Activated T-helper 1 cell treated with anti-CD3 and anti-CD28 coated beads, Interleukin-2, amount 50 U/mL, for 16 hours (primary cell): ENCODE measurements at places on chromosomes 2 and 18.

DNA sequence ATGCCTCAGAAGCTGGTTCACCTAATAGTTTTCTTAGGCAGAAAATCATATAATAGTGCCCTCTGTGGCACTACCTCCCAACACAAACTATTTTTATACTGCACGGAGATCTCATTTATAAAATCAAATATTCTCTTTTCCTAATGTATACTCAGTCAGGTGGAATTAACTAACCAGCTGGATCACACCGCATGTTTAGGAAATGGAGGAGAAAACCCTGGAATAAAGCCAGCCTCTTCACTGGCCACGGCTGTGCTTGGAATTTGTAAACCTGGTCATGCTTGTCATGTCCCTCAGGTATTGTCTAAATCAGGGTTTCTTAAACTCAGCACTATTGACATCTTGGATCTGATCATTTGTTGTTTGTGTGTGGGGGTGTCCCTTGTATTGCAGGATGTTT is 85.6 kb downstream of the DOCK10 start:
- no peak for DNase-seq

DNA sequence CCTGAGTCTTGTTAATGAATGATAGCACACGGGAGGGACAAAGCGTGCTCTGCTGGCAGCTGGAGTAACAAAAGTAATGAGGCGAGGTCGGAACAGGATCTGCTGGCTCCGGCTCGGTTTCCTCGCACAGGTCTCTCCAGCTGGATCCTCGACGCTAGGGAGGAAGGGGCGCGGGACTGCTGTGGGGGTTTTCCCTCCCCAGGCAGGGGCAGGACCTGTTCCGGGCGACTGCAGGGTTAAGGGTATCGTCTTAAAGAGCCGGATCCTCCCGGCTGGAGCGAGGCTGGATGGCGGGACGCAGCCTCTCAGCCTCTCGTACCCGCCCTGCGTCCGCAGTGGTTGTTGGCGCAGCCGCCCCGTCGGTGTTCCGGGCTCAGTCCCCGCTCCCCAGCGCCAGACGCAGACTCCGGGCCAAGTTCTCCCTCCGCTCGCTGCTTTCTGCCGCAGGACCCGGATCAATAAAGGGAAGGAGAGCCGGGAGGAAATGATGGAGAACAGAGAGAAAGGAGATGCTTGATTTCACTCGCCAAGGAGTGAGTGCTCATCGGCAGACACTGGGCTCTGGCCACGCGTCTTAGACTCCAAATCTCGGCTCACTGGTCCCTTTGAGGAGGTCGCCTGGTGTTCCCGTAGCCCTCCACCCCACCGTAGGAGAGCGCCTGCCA is 1.1 kb upstream of the LIPG start:
- DNase-seq = no peak

DNA sequence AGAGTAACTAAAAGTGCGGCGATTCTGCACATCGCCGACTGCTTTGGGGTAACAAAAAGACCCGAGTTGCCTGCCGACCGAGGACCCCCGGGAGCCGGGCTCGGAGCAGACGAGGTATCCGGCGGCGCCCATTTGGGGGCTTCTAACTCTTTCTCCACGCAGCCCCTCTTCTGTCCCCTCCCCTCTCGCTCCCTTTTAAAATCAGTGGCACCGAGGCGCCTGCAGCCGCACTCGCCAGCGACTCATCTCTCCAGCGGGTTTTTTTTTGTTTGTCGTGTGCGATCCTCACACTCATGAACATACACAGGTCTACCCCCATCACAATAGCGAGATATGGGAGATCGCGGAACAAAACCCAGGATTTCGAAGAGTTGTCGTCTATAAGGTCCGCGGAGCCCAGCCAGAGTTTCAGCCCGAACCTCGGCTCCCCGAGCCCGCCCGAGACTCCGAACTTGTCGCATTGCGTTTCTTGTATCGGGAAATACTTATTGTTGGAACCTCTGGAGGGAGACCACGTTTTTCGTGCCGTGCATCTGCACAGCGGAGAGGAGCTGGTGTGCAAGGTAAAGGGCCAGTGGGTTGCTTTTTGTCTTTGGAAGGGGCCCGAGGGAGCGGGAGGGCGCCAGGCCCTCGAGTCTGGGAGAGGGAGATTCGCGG is 1.4 kb downstream of the TRIB2 start:
- peak; percentile 25 for DNase-seq

- no peak for DNase-seq
These were observed 596.5 kb downstream of the BCL11A start for GRCh38 chr2:59956981-59957380.

DNA sequence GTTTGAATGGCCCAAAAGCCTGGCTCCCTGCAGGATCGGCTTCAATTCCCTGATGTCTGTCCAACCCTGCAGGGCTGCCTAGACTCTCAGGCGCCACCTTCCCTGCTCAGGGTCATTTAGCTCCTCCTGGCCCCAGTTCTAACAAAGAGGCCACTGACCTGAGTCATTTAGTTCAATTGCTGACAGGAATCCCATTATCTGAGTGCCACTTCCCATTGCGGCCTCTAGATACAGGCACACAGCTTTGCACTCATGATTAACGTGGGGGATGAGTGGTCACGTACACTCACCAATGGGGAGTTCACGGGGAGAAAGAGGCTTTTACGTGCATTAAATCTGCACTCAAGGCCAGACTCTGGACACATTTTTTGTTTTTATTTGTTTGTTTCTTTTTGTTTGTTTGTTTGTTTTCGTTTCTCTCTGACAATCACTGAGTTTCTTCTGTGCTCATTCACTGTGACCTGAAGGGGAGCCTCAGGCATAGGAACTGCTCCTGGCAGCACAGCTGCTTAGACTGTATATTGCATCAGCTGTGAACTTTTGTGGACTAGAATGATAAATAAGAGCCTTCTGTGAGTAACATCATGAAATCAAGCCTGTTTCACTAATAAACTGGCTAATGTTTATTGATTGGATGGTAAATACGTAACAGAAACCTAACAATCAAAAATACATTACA is 118.9 kb upstream of the CTNNA2 start:
- no peak for DNase-seq

DNA sequence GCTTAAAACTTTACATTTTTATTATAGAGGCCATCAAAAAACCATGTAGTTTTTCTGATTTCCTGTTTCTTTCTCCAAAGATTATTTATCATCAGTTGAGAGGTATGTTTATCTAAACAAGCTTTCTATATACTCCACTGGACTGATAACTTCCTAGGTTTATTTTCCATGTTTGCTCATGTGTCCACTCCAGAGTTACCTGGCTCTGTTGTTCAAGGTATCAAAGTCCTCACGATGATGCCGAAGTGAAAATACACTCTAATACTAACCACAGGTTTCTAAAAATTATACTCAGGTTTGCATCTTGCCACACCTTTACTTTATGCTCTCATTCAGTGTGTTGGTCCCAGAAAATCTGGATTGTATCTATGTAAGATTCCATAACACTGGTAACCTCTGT is 287.9 kb upstream of the GULP1 start:
- no peak for DNase-seq

DNA sequence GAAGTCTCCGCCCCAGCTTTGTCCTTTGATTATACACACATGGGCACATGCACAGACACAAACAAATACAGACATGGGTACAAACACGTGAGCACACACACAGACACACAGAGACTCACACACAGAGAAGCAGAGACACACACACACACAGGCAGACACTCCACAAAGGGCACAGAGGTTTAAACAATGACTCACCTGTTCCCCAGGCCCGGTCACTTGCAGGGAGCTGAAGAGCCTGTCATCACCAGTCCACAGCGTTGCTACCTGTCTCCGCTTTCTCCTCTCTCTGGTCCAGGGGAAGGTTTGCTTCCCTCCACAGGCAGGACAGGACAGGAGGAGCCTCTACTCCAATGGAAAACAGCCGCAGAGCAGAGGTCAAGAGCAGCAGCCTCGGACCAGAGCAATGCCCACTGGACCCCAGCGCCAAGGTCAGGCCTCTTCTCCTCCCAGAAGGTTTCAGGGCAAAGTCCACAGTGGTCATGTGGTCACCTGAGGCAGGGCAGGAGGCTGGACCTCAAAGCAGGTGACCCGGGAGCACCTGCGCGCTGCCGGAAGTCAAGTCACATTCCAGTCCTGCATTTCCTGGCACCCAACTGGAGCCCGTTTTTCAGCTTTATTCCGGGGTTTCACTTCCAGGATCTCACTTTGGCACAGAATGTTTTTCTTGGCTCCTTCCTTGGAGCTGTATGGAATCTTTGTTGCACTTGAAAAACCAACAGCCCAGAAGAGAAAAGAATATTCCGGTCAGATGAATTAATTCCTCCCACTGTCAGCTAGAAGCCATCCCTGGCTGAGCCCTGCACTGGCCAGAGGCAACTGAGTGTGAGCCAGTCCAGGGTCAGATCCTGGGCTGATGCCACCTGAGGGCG is at the start of gene RAB17:
Gene RAB17 (minus strand): TSS at position 463 of the 869 bp plus-strand sequence. CDS start 4,580 bp downstream, outside the sequence.
- DNase-seq = no peak

DNA sequence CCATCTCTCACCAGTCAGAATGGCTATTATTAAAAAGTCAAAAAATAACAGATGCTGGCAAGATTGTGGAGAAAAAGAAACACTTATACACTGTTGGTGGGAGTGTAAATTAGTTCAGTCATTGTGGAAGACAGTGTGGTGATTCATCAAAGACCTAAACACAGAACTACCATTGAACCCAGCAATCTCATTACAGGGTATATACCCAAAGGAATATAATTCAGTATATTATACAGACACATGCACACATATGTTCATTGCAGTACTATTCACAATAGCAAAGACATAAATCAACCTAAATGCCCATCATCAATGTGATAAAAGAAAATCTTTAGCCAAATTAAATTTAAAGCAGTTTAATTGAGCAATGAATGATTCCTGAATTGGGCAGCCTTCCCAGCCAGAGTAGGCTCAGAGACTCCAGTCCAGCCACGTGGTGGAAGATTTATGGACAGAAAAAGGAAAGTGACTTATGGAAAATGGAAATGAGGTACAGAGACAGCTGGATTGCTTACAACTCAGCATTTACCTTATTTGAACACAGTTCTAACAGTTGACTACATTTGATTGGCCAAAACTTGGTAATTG is 377.1 kb upstream of the SLC39A10 start:
- no peak for DNase-seq

DNA sequence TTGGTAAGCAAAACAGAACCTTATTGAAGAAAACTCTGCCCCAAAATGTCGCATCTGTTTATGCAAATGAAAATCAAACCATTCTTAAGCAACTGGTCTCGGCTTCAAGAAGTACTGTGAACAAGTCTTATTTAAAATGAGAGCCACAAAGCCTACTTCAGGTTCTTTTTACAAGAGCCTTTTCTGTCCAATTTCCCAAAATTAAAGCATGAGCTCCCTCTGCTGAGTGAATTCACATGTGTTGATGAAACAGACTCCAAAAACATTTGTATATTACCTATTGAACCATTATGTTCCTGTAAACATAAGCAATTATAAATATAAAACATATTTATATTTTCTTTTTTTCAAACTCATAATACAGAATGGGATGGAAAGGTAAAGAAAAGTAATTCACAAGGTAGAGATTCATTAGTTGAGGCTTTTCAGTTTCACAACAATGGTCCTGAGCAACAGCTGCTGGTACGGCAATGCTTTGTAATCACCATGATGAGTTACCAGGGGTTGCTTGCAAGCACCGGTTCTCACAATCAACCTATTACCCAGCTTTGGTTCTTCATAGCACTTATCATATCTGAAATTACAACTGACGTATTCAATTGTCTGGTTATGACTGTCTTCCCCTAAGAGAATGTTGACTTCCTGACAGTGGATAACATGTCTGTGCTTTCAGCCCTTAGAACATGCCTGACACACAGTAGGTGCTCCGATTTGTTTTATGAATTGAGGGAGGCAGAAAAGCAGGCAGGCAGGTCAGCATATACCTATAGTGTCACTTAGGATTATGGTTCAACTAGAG is 108.4 kb upstream of the BZW1 start:
- DNase-seq = no peak

DNA sequence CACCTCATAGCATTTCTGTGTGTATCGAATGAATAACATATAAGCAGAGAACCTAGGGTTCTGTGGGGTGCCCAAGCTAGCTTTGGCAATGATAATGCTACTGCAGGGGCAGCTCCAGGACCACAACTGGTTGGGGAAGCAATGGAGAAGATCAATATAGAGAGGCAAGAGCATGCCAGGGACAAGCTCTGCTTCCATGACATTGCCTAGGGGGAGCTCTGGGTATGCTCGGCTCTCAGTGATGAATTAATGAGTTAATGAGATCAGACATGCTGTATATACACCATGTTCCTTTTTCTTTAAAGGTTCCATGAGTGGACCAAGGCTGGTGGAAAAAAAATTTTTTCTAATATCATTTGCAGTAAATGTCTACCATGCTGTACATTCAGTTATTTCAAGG is 618.4 kb downstream of the BCL11A start:
- DNase-seq = no peak
